ENCODE measurements at places on chromosomes 1 and 21.
A peak's percentile ranks its signal among the peaks of the same experiment; 100 is the strongest.

GRCh38 chr1:12754738-12755137 lies 8.7 kb downstream of the CFAP107 start:
- DNase-seq = no peak

DNA sequence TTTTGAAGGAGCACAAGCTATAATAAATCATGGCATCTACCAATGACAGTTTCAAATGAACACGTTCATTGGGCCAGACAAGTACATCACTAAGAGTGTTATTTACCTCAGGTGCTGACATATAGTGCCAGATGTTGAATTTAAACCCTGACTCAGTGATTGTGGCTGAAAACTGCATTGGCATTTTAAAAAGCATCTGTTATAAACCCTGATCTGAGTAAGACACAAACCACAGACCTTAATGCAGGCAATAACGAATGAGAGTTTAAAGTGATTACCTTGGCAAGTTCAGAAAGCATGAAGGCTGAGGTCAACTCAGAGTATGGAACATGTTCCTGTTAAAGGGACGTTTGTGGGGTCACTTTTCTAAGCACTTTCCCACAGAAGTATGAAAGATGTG lies 865.1 kb upstream of the TMPRSS15 start:
- no peak for DNase-seq

DNA sequence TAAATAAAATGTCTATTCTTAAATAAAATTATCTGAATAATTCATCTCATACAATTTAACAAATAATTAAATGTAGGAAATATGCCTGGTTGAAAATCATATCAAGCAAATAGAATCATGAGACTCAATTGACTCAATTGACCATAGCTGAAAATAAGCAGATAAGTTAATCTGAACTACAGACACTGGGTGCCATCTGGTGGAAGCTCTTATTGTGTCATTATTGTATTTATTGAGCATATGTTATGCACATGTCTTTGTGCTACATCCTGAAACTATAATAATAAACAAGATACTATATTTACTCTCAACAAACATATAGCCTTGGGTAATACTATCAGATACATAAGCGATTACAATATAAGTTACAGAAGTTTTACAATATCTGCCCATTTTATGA lies 41.0 kb downstream of the BRINP3 start:
- peak; percentile 6 for DNase-seq

DNA sequence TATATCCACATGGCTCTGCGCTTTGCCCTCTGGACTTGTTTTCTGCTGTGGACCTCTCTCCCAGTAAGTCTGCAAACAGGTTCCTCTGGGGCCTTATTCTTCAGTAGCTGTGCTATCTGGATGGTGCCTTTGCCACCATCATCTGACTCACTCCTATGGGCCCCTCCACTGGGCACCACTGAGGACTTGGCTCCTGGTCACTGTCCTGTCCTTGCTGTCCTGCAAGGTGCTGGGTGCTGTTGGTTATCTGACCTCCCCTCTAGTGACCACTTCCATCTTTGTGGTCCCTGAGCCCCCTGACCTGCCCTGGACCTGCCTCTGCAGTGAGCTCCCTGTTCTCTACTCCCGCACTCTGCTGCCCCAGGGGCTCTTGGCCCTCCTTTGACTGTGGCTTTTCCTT lies 6.7 kb downstream of the CNIH3 start:
- DNase-seq = no peak

DNA sequence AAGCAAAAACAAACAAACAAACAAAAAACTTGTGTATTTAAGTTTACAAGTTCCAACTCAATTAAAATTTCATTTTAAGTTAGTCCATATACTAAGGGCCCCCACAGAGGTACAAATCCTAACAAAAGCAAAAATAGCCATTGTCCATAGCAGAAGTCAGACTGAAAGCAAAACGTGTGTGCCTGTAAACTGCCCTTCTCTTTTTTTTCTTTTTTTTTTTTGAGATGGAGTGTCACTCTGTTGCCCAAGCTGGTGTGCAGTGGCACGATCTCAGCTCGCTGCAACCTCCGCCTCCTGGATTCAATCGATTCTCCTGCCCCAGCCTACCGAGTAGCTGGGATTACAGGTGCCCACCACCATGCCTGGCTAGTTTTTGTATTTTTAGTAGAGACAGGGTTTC lies 11.6 kb upstream of the IFNGR2 start:
- no peak for DNase-seq

- DNase-seq = no peak
Observed at GRCh38 chr1:59689730-59690129, 125.0 kb upstream of the HOOK1 start.

DNA sequence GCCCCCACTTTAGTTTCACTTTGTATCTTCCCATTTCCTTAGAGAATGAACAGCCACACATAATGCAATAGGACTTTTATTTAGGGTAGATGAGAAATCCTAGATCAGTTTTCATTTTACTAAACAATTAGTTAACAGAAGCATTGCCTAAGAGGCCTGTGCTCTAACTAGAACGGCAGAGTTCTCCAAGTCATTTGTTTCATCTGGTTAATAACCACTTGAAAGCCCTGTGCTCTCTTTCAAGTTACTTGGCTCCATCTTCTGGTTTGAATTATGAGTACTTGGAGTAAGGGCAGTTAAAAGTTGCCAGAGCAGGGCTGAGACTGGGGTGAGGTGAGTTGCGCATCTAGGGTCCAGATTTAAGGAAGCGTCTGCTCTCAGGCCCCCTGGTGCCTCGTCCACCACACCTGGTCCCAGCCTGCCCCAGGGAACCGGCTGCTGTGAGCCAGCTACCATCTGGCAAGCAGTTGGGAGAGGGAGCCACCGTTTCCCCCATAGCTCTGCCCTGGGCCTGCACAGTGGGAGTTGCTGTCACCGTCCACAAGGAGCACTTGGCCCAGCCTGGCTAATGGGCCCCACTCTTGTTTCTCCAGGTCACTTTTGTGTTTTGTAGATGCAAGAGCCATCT lies 18.1 kb upstream of the SLC44A3 start:
- peak; percentile 73 for DNase-seq

- no peak for DNase-seq
Observed at GRCh38 chr1:116409751-116410191, 36.7 kb downstream of the ATP1A1 start.

DNA sequence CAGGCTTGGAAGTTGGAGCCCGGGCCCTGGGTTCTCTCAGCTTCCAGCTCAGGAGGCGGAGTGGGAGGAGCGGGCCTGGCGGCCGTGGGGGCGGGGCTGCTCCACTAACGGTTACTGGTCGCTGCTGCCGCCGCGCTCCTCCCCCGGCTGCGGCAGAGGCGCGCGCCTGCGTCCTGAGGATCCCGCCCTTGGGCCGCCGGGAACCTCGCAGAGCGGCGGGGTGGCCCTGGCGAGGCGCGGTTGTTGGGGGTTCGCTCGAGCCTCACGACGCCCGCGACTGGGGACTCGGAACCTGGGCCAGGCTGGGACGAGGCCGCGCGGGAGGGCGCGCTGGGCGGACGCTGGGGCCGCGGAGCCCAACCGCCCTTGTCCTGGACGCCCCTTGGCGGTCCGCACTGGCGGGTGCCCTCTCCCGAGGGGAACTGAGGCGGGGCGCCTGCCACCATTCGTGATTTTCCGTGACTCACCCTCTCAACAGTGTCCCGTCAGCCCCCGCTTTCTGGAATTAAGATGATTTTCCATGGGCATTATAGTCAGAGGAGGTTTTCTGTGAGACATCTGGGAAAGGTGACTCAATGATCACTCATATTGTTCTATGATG lies 34.1 kb downstream of the OR2G3 start:
- DNase-seq = no peak

- no peak for DNase-seq
Observed at GRCh38 chr1:4027492-4028138, 127.5 kb upstream of the C1orf174 start.

DNA sequence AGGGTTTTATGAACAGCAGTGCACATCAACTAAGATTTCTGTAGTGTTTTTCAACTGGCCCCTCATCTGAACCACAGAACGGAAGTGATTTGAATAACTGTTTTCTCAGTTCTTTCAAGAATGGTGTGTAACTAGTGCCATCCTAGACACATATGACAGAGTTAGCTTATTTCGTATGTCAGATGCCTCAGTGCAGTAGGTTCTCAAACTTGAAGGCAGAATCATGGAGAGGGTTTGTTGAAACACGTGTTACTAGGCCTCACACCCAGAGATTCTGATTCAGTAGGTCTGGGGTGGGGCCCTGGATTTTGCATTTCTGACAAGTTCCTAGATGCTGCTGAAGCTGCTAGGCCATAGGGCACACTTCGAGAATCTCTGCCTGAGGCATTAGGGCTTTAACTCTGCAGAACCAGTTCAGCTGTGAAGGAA lies 49.0 kb downstream of the SCCPDH start:
- DNase-seq = peak; percentile 78

GRCh38 chr1:155651861-155652661 lies 36.5 kb downstream of the YY1AP1 start:
- DNase-seq = no peak

DNA sequence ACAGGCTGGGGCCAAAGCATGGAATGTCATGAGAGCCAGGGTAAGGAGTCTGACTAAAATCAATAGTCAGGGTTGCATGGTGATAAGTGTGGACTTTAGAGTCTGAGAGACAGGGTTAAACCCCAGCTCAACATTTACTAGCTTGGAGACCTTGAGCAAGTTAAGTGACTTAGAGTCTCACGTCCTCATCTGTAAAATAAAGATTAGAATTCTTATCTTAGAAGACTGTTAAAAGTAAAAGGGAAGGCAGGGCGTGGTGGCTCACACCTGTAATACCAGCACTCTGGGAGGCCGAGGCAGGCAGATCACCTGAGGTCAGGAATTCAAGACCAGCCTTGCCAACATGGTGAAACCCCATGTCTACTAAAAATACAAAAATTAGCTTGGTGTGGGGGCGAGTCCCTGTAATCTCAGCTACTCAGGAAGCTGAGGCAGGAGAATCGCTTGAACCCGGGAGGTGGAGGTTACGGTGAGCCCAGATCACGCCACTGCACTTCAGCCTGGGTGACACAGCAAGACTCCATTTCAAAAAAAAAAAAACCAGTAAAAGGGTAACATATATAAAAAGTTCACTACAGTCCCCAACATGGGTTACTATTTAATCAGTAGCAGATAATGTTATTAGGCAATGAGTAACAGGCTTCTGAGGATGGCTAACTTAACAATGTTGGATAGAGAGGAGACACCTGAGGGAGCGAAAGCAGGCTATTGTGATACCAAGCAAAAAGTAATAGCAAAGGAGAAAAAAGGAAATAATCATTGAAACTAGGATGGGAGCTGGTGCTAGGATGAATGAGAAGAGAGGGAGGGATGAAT lies 20.8 kb downstream of the TMCO1 start:
- DNase-seq = no peak

DNA sequence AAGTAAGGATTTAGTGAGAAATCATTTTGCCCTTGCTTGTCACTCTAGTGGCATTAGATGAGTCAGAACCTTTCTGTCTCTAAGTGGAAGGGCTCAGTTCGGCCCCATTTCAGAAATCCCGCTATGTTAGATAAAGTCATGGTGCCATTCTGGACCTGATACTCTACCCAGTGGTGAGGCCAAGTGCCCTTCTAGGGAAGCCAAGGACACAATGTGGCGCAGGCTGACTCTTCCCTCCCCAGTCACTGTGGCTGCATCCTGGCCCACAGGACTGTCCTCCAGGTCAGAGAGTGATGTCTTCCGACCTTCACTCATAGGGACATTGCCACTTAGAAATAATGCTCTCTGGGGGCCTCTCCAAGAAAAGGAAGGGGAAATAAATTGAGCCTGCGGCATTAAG lies 48.3 kb upstream of the MTR start:
- DNase-seq = no peak

DNA sequence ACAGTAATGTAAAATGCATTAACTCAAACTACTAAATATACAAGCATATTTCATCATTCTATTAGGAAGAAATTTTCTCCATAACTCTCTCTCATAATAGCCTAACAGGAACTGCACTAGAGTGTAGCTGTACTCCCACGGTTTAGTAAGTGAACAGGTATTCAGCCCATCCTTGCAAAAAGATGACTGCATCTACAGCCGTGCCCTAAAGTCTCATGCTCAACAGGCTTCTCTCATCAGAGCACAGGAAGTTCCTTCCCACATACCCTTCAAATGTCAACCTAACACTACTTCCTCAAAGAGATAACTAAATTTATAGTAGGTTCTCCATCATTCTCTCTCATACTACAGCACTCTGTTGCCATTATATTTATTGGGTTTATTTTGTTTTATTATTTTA lies 251.6 kb downstream of the AKT3 start:
- peak; percentile 53 for DNase-seq

GRCh38 chr1:161989786-161990185 lies 33.9 kb downstream of the OLFML2B start:
- no peak for DNase-seq

DNA sequence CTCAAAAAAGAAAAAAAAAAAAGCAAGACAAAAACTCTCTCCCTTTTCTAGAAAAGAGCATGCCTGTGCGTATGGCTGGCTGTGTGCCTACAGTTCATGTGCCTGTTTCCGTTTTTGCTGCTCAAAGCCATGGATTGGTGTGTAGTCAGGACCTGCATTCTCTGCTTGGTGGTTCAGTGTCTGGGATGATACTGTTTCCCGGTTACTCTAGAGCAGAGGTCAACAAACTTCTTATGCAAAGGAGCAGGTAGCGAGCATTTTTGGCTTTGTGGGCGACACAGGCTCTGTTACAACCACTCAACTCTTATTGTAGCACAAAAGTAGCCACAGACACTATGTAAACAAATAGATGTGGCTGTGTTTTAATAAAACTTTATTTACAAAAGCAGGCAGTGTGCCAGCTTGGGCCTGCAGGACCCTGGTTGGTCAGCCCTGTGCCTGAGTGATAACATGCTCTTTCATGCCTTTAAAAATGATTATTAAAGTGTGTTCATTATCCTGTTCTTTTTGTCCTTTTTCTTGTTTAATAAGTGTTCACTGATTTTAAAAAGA lies 524.2 kb downstream of the KIF26B start:
- DNase-seq = no peak

- no peak for DNase-seq
Observed at GRCh38 chr1:159960721-159961381, 6.8 kb upstream of the SLAMF9 start.

GRCh38 chr1:220788900-220789299 lies 2.2 kb downstream of the MTARC1 start:
- DNase-seq = no peak

DNA sequence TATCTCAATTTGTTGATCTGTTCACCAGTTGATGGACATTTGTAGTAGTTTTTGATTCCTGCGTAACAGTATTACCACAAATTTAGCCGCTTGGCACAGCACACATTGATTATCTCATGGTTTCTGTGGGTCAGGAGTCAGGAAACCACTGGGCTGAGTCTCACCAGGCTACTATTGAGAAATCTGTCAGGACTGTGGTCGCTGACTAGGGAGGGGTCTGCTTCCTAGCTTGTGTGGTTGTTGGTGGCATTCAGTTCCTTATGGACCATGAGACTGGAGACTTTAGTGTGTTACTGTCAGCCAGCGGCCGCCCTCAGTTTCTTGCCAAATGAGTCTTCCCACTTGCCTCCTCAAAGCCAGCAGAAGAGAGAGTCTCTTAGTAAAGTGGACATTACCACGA lies 9.8 kb downstream of the PEX14 start:
- no peak for DNase-seq

- no peak for DNase-seq
Observed at GRCh38 chr1:204624631-204625216, 60.8 kb downstream of the LRRN2 start.

- no peak for DNase-seq
Observed at GRCh38 chr1:91603409-91603808, 102.8 kb downstream of the CDC7 start.

- DNase-seq = no peak
Observed at GRCh38 chr1:173301507-173301906, 94.4 kb upstream of the TNFSF4 start.

GRCh38 chr1:118185084-118185832 lies at the start of gene SPAG17:
Gene SPAG17 (minus strand): TSS chr1:118185228. CDS start chr1:118185157, 71 bp downstream.
- DNase-seq = no peak

GRCh38 chr1:228341814-228342626 lies 64.6 kb downstream of the TRIM11 start:
- no peak for DNase-seq

- DNase-seq = no peak
Observed at GRCh38 chr1:94644352-94644751, 102.8 kb upstream of the F3 start.

Measured in Jurkat, Clone E6-1 (cell line).